CD4-positive, alpha-beta T cell treated with Interleukin-15 for 4 hours (primary cell): ENCODE measurements at places on chromosomes 2 and 18.

- no peak for DNase-seq
Observed at GRCh38 chr2:11669454-11670291, at the start of gene NTSR2. TSS of gene NTSR2 (minus strand) at chr2:11670195. CDS start at chr2:11670129, 66 bp downstream.

GRCh38 chr2:44886414-44886813, 55.1 kb upstream of the SIX3 start:
- DNase-seq = no peak

DNA sequence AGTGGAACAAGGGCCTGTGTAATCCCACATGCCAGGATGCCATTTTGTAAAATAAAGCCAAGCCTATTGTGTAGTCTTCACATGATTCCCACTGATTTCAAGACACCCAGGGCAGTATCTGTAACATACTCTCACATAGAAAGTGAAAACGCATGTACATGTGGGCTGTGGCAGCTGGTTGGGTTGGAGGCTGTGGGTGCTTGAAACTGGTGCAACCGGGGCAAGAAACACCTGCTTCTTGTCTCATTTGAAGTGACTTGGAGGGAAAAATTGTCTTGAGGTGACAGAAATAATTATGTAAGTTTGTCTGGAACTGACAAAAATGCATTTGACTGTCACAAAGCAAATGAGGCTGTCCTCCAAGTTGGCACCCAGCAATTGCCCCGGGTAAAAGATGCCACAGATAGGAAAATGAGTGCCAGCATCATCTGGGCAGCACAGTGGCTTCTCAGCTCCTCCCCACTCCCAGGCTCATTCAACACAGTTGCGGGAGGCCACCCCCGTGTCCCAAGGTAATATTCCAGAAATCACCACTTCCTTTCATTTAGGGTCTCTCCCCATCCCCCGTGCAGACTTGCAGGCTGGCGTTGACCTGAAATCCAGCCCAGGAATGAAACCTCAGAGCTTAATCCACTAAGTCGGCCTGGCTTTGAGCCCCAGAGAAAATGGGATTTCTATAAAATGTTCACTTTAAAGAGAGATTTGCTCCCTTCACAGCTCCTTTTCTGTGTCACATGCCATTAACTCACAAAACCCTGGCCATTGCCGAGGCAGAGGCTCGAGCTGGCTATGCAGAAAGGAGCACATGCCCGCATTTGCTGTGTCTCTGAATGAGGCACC, 293.9 kb upstream of the PARD3B start:
- DNase-seq = no peak

- DNase-seq = no peak
Observed at GRCh38 chr2:153455403-153455802, 23.2 kb downstream of the RPRM start.

GRCh38 chr2:33166287-33166881, 219.6 kb downstream of the LTBP1 start:
- DNase-seq = no peak

GRCh38 chr2:149313512-149313972, 16.8 kb upstream of the LYPD6 start:
- DNase-seq = peak; percentile 2

- no peak for DNase-seq
Observed at GRCh38 chr2:51624995-51625394, 593.1 kb upstream of the NRXN1 start.

- DNase-seq = peak; percentile 44
Observed at GRCh38 chr2:37552339-37552738, 119.1 kb downstream of the CDC42EP3 start.

DNA sequence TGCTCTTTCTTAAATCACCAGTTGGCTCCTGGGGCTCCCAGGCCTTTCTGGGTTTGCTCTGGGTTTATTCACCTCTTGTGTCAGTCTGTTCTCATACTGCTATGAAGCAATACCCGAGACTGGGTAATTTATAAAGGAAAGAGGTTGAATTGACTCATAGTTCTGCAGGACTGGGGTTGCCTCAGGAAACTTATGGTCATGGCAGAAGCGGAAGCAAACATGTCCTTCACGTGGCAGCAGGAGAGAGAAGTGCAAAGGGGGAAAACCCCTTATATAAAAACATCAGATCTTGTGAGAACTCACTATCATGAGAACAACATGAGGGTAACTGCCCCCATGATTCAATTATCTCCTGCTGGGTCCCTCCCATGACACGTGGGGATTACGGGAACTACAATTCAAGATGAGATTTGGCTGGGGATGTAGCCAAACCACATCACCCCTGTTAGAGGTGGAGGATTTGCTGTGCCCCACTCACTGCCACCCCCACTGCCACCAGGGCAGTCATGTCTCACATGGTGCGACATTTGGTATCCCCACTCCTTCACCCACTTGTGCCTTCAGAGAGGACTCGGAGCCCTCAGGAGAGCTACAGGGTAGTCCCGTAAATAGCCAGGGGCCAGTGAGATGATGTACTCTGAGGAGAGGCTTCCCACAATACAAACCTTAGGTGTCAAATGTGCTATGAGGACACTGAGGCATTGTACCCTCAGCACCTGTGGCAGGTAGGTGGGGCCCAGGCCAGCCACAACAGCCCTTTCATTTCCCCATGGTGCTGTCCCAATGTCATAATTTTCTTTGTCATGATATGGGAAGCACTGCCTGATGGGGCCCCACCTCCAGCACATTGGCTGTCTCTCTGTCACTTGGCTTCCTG, 35.7 kb downstream of the CDC42EP3 start:
- DNase-seq = peak; percentile 87

DNA sequence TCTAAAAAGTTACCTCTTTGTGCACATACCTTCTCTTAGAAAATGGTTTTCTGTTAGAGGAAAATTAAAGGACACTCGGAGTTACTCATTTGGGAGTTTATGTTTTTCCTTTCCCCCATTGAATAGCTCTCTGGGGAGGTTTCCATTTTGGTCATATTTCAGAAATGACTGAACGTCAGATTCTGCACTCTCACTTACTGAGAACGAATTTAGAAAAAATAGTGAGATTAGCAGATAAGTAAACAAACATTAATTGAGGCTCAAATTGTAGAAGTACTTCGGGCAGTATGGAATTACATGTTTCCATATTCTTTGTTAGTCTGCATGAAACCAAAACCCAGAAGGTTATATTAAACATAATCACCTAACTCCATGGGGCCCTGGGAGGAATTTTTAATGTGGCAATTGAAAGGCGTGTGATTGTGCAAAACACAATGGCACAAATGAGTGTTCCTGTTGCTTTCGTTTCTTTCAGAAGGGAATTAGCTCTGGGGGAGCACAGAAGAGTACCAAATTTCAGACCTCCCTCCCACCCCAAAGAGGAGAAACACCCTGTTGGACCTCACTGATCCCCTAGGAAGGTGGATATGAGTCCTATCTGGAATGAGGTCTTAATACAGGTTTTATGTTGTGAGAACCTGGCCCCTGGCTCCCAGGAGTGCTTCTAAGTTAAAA, 212.3 kb downstream of the BCL2 start:
- no peak for DNase-seq

- DNase-seq = no peak
Observed at GRCh38 chr18:23524213-23524707, 20.9 kb downstream of the RMC1 start.

GRCh38 chr2:17798338-17798737, 17.9 kb upstream of the MSGN1 start:
- no peak for DNase-seq

DNA sequence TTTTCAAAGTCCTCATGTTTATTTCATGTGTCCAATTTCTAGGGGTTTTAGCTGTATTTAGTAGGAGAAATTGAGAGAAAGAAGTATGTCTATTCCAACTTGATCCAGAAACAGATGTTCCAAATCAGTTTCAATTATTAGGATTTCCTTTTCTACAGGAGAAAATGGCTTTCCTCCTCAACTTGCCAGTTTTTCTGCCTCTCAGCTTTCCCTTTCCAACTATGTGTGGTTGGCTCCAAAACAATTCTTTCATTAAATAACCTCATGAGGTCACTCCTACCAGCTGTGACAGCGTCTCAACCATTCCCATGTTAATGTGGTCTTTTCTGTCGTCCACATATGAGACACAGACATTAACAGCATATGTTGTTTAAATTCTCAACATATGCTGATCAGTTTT, 13.1 kb downstream of the XIRP2 start:
- no peak for DNase-seq
